Upper lobe of right lung (tissue), 1 donor: ENCODE measurements at places on chromosomes 1 and 21. TPM values are rescaled to one million over a fixed set of nuclear protein-coding genes. Genes with fewer than 3 reads are reported as not detected.

DNA sequence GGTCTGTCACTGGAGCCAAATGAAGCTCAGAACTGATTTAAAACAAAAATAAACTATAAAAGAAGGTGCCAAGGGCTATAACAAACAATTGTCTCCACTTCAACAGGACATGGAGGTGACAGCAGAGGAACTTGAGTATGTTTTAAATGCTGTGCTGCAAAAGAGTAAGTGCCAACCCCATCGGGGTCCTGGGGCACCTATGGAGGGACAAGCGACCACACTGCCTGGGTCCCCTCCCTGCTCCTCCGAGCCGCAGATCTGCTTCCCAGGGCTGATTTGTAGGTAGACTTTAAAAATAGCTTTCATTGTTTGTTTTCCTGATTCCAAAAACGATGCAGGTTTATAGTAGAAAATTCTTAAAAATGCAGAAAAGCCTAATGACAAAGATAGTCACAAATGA, 42.8 kb downstream of the CAPN9 start:
- no peaks in the 10 kb centered on the region for H3K4me1 ChIP-seq
- no peak overlapping the region for H3K4me3 ChIP-seq
- no peaks in the 10 kb centered on the region for H3K36me3 ChIP-seq
- no peak overlapping the region for H3K27ac ChIP-seq

The AGL gene
- 14.4 TPM for total RNA-seq

DNA sequence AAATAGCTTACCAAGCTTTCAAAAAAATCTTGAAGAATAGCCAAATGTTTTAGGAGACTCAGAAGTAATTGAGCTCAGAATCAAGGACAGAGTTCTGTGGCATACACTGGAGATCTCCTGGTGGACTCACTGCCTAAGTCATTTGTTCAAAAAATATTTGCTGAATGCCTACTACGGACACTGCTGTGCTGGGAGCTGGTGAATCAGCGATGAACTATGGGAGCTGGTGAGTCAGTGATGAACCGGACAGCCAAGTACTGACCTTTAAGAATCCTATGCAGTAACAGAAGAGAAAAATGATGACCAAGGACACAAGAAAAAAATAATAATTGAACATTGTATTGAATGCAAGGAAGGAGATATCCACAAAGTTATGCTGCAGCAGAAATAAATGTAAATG, 717.9 kb upstream of the CXADR start:
- H3K27me3 ChIP-seq = no peaks in the 10 kb centered on the region
- no peak for DNase-seq
- H3K4me1 ChIP-seq = no peaks in the 10 kb centered on the region
- H3K27ac ChIP-seq = no peak overlapping the region
- no peaks in the 10 kb centered on the region for H3K36me3 ChIP-seq
- H3K4me3 ChIP-seq = no peak overlapping the region

The HNRNPCL2 gene
- not detected for total RNA-seq

- no peak overlapping the region for H3K4me3 ChIP-seq
- H3K4me1 ChIP-seq = peaks cover 8% of the 10 kb centered on the region
- H3K27ac ChIP-seq = peak overlapping the region; percentile 30
- no peak for DNase-seq
- no peaks in the 10 kb centered on the region for H3K27me3 ChIP-seq
Measured at GRCh38 chr1:3352299-3352951, 102.0 kb upstream of the ARHGEF16 start.

- no peaks in the 10 kb centered on the region for H3K27me3 ChIP-seq
- no peak overlapping the region for H3K4me3 ChIP-seq
- H3K27ac ChIP-seq = no peak overlapping the region
- H3K36me3 ChIP-seq = no peaks in the 10 kb centered on the region
- DNase-seq = no peak
Measured at GRCh38 chr1:83776913-83777757, 221.8 kb downstream of the TTLL7 start.

The FCRL6 gene
- 3.2 TPM for total RNA-seq

The LRRC53 gene
- total RNA-seq = not detected

The TMEM125 gene
- 188 TPM for total RNA-seq
